ENCODE measurements at places on chromosomes 6 and 20.

DNA sequence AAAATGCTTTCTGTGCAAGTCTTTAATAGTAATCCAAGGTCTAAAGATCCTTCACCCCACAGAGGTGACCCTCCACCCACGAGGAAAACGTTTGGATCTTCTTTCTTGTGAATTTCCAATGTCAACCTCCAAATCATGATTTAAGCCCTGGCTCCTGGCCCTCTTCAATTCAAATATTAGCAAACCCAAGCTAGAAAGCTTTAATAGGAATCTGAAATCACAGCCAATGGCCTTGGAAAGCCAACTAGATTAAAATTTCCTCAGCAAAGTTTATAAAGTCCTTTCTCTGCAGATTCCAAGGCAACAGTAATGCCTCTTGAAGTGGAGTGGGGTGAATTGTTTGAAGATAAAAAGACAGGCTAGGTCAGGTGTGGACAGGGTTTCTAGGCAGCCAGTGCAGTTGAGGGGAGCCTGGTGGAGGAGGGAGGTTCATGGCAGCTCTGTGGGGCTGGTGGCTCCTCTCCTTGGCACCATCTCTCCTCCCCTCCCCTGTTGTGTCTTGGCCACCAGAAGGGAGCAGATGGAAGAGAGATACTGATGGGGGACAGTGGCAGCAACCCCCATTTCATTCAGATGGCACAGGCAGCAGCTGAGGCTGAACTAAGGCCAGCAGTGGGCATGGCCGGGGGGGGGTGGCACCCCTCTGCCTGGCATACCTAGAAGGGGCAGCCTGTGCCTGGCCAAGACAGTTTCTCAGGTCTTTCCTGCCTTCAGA lies 12.0 kb upstream of the UQCC2 start:
- no peak for DNase-seq

- no peak for DNase-seq
These were observed 42.8 kb upstream of the PCMTD2 start for GRCh38 chr20:64212755-64213154.

- DNase-seq: peak; percentile 16
These were observed 100.8 kb downstream of the MOXD1 start for GRCh38 chr6:132300323-132300949.

GRCh38 chr6:100808638-100809275 lies 72.4 kb downstream of the ASCC3 start:
- DNase-seq: no peak

GRCh38 chr20:52031206-52031562 lies 160.4 kb downstream of the ZFP64 start:
- no peak for DNase-seq

DNA sequence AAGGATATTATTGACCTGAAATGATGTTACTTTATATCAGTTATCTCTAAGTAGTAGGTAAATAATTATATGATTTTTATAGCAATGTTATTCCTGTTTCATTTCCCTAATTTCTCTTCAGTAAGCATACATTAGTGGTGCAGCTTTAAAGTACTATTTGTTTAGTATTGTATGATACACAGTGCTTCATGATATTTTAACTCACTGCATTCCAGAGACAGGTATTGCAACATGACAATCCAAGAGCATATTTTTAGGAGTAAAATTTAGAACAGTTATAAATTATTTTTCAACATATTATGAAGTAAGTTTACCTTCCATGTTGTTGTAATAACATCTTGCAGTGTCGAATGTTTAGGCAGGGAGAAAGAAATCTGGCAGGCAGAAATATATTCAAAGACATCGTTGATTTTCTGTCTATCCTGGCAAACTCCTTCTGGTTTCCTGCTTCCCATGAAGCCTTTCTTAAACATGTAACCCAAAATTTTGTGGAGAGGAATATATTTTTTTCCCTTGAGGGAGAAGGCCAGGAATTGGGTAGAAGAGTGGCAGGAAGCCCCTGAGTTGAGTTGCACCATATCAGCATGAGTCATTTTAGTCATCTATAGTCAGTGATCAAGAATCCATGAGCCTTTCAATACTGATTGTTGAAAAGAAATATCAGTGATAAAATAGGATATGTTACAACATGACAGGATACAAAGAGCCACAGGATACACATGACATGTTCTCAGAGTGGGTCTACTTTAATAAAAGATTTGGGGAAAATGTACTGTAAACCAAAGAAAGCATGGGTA lies 29.0 kb upstream of the PTCHD4 start:
- no peak for DNase-seq

DNA sequence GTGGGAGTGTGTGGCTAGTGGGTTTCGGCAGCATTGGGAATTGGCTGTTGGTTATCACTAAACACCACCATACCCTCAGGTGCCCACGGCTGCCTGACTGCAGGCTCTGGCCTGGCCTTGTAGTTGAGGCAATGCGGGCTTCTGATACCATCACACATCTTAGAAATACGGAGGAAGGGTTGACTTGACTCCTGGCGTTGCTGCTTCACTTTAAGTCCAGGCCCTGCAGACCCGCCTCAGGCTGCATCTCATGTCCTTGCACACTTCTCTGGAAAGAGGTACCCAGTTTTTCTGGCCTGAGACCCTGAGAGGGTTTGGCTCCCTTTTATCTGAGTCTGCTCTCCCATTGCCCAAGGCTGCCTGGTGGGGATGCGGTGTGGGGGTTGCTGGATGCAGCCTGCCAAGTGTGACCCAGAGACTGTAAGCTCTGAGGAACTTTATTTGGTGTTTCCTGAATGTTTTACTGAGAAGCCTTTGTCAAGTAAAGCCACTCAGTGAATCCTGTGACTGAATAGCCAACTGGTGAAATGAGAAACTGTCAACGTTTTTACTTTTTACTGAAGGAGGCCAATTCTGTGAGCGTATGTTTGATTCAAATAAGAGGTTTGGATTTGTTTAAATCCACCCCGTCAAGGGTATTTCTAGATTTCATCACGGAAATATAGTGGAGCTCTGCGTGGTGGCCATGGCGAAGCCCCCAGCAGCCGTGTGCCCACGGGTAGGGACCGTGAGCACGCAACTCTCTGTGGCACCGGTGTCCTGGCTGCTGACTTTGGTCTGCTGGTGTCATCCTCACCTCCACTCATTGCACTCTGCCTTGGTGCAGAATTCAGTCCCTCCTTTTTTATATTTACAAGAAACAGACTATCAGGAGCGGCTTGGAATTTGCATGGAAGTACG lies 160.1 kb downstream of the DTNBP1 start:
- DNase-seq: no peak

DNA sequence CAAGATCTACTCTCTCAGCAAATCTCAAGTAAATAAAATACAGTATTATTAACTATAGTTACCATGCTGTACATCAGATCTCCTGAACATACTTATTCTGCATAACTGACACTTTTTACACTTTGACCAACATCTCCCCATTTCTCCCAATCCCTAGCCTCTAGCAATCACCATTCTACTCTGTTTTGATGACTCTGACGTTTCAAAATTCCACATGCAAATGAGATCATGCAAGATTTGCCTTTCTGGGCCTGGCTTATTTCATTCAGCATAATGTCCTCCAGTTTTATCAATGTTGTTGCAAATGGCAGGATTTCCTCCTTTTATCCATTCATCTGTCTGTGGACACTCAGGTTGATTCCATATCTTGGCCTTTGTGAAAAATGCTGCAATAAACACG lies 266.3 kb downstream of the RFPL4B start:
- no peak for DNase-seq

DNA sequence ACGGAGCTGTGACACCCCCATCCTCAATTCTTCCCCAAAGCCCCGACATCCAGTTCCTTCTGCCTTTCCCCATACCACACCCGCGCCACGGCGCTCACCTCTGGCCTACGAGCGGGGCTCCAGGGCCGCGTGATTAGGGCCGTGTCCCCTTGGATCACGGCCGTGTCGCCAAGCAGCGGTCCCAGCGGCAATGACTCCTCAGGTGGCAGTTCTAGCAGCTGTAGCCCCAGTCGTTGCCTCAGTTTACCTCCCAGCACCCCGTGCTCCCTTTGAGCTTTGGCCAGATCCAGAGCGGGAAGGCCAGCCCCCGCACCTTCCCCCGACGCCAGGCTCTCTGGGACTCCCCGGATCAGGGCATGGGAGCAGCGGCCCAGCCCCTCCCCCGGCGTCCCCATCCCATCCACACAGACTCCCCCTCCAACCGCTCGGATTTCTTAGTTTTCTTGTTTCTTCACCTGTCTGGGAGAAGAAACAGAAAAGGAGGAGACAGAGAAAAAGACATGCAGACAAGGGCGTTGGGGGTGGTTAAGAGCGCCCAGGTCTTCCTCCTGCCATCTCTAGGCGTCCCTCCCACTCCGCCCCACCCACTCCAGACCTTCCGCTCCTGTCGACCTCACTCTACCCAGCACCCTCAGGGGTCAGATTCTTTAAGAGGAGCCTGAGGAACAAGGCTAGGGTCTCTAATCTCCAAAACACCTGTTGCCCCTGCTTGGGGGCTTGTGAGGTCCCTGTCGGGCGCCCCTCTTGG lies at the start of gene DDAH2:
Gene DDAH2 (minus strand): TSS at position 533 of the 748 bp plus-strand sequence. CDS start 138 bp downstream, at position 395.
- DNase-seq: no peak

DNA sequence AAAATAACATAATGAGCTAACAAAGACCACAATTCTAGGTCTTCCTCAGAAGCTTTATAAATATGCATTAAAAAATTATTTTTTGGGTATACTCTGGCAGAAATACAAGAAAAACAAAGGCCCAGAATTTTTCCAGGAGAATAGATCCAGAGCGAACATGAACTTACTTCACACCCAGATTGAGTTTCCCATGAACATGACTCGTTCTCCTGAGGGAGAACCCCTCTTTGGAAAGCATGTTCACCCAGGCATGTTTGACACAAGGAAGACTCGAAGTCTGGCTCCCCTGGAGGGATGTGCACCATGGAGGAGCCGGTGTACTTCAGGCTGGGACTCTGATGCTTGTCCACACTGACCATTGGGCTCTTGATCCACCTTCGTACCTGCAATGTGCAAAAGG lies 56.1 kb downstream of the SGK1 start:
- no peak for DNase-seq

GRCh38 chr20:663315-664090 lies 10.5 kb upstream of the SRXN1 start:
- DNase-seq: no peak
